Hypothalamus (tissue), 51 donors: ENCODE measurements at places on chromosomes 1 and 21.

- no peak for DNase-seq
These were observed 50.2 kb downstream of the SWT1 start for GRCh38 chr1:185207170-185207569.

DNA sequence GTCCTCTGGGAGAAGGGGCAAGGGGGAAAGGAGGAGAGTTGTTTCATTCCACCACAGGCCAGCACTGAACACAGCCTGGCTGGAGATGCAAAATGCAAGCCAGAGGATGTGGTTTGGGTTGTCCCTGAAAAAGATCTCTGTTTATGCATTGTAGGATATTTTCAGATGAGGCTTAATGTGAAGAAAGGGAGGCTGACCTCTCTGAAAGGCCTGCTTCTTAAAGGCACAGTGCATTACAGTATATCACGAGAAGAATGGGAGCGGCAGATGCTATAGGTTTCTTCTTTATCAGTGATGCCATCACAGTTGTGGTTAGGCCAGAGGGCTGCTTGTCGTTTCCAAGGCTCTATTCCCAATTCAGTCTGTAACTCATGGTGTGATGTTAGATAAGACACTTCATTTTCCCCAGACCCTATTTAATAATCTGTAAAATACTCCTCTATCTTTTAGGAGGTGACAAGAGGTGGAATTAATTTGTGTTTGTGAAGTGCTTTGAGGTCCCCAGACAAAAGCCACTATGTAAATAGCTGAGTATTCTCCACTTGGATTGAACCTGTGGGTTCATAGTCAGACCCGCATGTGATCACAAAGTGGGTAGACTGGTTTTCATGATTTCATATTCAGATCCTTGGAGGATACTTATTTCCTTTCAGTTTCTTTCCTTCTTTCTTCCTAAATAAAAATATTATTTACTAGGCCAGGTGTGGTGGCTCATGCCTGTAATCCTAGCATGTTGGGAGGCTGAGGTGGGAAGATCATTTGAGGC lies 76.5 kb upstream of the WDR26 start:
- no peak for DNase-seq

- DNase-seq: no peak
These were observed 122.8 kb upstream of the GPR52 start for GRCh38 chr1:174324939-174325338.

GRCh38 chr1:160549665-160550006 lies 26.6 kb upstream of the SLAMF6 start:
- DNase-seq: no peak

DNA sequence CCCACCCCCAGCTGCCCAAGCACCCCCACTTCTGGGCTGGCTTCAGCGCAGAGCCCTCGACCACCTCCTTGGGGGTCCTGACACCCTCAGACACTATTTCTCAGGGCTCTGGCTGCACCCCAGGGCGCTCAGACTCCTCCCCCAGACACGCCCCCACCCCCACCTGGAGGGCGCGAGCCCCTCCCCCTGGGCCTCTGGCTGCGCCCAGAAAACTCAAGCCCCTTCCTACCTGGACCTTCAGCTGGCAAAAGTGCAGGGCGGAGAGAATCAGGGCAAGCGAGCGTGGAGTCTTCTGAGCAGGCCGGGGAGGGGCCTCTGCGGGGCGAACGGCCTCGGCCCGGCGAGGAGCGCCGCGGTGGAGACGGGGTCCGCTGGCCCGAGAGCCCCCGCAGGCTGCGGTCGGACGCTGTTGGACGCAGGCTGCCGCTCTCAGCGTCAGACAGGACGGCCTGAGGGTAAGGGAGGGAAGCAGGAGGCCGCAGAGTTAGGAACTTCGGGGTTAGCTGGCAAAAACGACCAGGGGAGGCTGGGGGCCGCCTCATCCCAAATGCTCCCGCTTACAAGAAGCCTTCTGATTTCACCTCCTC lies 17.4 kb upstream of the NBPF1 start:
- no peak for DNase-seq

GRCh38 chr1:233277637-233278606 lies 17.6 kb downstream of the PCNX2 start:
- DNase-seq: no peak

DNA sequence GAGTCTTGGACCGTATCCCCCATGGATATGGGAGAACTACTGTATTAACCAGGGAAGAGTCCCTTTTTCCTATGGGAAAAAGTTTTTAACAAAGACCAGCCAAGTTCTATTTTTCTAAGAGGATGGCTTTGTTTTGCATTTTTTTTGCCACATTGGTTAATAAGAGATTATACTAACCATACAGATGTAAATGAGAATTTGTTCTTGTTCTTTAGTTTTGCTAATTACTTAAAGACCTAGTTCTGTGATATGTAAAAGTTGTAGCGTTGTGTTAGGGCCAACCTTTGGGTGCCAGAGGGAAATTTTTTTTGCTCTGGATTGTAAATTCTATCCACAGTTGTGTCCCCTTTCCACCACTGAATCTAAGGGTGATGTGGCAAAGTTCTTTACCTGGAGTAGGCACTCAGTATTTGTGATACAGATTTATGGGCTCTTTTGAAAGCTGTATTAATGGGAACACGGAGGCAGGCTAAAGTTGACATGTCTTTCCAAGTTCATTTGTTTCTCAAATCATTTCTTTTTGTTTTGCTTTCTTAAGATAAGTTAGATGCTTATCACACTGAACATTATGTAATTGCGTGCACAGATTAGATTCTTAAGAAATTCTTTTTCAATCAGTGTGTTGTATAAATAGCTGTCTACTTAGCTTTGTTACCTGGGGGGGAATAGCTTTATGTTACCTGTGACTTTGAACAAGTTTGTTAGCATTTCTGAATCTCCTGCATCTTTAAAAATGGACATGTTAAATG lies 2.9 kb downstream of the SOAT1 start:
- no peak for DNase-seq

GRCh38 chr1:208918160-208918559 lies 665.4 kb upstream of the CAMK1G start:
- DNase-seq: no peak

GRCh38 chr1:31805318-31805717 lies 10.5 kb downstream of the SPOCD1 start:
- no peak for DNase-seq
